ENCODE measurements at places on chromosomes 6 and 20.

DNA sequence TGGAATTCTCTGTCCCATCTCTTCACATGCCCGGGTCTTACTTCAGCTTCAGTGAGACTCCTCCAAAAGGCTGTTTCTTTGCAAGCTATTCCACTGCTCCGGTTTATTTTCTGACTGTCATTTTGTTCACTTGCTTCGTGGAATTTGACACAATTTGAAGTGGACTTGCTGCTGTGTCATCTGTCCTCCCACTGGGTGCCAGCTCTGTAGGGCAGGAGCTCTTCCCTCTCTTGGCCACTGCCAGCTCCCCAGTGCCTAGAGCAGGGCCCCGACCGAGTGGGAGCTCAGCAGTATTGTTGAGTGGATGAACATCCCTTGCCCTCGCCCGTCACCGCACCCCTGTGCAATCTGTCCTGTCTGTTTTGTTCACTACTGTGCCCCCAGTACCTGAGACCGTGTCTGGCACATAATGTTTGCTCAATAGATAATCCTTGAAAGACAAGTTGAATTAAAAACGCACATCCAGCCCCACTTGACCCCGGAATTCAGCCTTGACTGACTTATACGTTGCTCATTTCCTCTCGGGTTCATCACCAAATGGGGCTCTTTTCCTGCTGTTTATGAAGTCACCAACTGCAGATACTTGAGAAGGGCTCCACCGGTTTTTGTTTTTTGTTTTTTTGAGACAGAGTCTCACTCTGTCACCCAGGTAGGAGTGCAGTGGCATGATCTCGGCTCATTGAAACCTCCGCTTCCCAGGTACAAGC is 170.3 kb upstream of the KCNG1 start:
- no peak for DNase-seq

GRCh38 chr20:55446301-55446700 is 559.0 kb downstream of the CBLN4 start:
- DNase-seq, result no peak

DNA sequence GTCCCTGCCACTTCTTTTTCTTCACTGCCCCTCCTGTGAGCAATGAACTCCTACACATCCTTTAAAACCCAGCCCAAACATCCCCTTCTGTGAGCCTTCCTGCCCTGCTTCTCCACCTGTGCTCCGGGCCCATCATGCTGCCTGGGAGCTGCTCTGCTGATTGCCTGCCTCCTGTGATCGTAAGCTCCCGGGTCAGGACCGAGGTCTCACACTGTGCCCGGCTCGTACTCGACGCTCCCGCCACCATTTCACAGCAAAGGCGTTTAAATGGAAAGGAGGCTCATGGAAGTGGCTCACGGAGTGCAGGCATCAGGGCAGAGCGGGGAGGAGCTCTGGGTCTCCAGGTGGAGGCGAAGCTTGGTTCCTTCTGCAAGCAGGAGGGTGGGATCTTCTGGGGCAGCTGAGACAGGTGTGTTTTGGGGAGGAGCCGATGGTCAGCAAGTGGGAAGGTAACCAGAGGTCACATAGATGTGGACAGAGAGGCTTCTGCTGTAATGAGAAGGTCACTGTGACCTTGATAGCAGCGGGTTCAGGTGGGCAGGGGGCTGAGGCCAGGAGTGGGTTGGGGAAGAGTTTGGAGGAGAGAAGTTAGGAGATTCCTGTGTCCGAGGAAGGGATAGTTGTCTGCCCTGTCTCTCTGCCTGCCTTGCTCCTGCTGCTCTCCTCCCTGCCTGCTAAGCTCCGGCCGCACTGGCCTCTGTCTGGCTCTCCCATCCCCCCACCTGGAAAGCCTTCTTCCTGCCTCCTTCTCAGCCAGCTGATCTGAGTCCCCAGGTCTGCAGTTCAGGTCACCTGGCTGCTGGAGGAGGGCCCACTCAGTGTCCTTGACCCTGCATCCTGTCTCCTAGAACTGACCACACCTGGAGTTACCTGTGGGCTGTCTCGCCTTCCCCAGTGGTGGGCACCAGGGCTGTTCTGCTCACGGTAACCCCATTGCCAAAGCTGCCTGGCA is 52.7 kb upstream of the FRMD1 start:
- no peak for DNase-seq

GRCh38 chr20:64146936-64147477 is 17.2 kb upstream of the MYT1 start:
- DNase-seq, result no peak

DNA sequence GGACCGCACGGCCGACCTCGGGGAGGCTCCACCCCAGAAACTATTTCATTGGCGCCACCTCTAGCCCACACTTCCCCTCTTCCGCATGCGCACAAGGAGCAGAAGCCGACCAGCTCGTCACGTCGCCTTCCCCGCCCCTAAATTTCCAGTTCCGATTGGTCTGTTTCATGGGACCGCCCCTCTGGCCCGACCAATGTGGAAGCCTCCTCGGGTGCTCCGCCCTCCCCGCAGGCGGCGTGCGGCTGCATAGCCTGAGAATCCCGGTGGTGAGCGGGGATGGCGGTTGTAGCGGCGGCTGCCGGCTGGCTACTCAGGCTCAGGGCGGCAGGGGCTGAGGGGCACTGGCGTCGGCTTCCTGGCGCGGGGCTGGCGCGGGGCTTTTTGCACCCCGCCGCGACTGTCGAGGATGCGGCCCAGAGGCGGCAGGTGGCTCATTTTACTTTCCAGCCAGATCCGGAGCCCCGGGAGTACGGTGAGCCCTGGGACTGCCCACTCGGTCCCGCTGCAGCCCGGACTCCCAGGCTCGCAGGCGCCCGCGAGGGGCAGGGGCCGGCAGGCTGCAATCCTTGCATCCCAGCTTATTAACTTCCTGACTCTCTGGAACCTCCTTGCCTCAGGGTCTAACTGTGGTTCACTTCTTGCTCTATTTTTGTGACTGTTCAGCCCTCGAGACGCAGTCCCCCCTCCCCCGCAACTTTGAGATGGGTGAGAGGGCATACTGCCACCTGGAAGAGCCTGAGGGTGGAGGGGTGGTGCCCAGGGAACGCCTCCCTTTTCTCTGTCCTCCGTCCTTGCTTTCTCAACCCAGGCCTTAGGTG is at the start of gene BCKDHB:
TSS of gene BCKDHB (plus strand) at position 254 of the 818 bp plus-strand sequence. CDS start at position 277, 23 bp downstream.
- peak; percentile 100 for DNase-seq

DNA sequence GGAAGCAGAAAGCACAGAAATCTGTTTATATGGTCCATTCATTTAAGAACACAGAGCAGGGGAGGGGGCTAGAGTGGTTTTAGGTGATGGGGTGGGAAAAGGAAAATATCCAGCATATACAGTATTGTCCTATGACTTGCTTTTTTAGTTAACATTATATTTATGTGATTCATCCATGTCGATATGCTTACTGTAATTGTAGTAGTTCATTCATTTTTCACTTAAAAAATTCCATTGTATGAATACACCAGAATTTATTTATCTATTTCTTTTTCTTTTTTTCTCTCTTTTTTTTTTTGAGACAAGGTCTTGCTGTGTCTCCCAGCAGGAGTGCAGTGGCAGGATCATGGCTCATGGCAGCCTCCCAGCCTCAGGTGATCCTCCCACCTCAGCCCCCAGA is 9.6 kb upstream of the PRIM2 start:
- DNase-seq, result no peak

GRCh38 chr6:33652002-33652401 is 30.9 kb downstream of the ITPR3 start:
- no peak for DNase-seq

DNA sequence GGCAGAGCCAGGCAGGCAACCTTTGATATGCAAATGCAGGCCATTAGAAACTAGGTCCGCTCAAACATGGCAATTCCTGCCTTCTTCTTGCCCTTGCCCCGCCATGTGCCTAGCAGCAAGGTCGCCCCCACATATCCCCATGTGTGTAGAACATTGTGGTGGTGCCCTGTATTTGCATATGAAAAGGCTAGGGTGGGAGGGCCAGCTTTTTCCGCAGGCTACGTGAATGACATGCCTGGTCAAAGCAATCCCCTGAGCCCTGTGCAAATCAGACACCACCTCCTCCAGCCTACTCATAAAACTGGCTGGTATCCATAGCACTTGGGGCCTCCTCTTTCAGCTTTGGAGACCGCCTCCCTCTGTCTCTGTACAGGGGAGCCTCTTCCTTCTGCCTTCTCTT is 31.6 kb downstream of the GSTA2 start:
- no peak for DNase-seq

DNA sequence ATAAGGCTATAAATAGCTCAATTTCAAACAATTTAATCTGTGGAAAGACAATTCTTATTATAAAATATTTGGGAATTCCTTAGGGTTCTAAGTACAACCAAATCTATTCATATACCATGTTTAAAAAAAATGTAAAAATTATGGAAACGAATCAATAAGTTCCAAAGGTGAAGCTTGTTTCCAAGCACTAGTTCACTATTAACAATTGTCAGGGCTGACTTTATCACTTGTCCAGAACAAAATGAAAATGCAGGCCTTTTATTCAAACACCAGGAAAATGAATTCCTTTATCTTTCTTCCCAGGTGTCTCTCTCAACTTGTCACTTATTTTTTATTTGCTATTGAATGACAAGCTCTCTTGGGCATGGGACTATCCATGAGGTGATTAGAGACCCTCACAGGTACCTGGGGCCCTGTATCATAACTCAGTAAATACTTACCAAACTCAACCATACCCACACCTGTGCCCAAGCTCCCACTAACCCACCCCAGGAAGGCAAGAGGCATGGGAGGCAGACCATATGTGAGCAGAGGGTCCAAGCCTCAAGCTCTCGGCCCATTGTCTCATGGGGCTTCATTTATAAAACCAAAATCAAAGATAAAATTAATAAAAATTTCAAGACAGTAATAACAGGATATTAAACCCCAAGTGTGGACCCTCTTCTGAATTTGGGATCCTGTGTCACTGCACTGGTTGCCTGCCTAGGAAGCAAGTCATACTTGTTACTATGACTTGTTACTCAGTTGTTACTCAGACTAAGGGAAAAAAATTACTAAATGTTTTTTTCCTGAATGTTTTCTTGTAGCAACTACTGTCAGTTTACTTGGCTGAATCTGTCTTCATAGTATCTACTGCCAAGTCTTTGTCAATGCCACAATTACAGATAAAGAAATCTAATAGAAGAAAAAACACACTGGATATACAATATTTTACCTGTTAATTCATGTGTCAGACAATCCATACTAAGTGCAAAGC is 54.7 kb downstream of the PTPRK start:
- DNase-seq, result no peak

DNA sequence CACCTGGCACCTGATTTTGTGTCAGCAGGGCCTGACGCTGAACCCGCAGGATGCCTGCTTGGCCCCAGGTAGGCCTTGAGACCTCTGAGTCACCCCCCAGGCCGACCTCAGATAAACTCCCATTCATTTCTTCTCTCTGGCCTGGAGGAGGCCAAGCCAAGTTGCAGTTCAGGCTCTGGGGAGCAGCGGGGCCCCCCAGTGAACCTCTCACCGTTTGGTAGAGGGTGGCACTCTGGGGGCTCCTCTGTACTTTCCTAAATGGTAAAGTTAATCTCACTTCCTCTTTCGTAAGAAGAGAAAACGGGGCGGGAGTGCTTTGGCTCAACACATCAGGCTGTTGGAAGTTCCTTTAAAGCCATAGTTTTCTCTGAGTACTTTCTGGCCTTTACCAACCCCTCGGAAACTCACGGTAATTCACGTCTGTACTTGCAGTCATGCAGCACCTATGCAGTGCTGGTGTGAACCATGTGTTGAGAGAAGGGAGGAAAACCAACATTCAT is 2.8 kb downstream of the SIRPA start:
- peak; percentile 95 for DNase-seq

- no peak for DNase-seq
Measured at GRCh38 chr20:2657241-2657640, 4.8 kb downstream of the NOP56 start.

GRCh38 chr6:168599118-168599494 is 158.1 kb downstream of the SMOC2 start:
- no peak for DNase-seq

DNA sequence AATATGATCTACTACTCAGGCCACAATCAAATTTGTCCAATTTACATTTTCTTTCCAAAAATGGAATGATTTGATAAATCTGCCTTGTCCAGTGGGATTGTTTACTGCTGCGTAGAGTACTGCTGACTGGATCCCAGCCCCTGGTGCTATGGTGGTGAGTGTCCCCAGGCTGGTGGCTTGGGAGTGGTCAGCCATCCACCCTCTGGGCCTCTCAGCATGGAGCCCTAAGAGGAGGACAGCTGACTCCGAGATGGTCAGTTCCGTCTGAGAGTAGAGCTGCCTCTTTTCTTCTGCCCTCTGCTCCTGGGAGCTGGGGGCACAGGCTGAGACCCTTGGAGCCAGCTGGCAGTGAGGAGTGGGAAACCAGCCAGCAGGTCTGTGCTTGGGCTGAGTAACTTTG is 22.7 kb downstream of the PRDM13 start:
- no peak for DNase-seq

GRCh38 chr6:156197513-156197912 is 579.7 kb upstream of the ARID1B start:
- peak; percentile 34 for DNase-seq

GRCh38 chr20:44566018-44566417 is 16.4 kb upstream of the PKIG start:
- DNase-seq, result no peak

- DNase-seq, result no peak
Measured at GRCh38 chr6:107330168-107330567, 129.2 kb downstream of the PDSS2 start.
